Stimulated activated CD4-positive, alpha-beta T cell treated with anti-CD3 and anti-CD28 coated beads, Interleukin-4, amount 100 ng/mL, for 4 hours (primary cell): ENCODE measurements at places on chromosomes 6 and 20.
A peak's percentile ranks its signal among the peaks of the same experiment; 100 is the strongest.

- DNase-seq, result peak; percentile 25
Observed at GRCh38 chr20:49482621-49483017, at the start of gene KCNB1. Gene KCNB1, minus strand, starts transcription at chr20:49482668. Its CDS starts 188 bp downstream, at chr20:49482480.

DNA sequence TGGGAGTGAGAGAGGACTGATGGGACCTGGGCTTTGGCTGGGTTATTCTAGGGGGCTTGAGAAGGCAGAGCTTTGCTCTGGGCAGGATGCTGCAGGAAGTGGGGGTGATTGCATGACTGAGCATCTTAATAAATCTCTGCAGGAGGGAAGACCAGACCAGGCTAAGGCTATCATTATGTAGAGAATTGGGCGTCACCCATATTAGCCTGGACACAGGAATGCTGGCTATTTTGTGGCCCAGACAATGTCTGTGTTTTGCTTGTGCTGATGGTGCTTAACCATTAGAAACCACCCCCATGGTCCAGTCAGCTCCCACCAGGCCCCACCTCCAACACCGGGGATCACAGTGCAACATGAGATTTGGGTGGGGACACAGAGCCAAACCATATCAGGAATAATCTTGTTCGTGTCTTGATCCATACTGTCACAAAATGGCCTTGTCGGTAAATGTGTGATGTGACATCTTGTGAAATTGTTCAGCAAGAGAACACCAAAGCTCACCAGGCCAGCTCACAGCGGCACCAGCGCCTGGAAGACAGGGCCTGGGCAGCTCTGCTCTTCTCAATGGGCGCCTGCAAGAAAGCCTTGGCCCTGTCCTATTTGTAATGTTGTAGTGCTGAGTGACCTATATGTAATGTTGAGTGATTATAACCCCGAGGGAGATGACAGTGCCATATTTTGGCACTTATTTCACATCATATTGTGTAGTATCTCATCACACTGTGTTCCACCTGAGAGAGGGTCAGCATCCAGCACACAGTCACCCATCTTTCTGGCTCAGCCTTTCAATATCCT is 211.8 kb downstream of the QKI start:
- DNase-seq, result no peak

- no peak for DNase-seq
Observed at GRCh38 chr20:24915440-24915839, 33.6 kb upstream of the CST7 start.

DNA sequence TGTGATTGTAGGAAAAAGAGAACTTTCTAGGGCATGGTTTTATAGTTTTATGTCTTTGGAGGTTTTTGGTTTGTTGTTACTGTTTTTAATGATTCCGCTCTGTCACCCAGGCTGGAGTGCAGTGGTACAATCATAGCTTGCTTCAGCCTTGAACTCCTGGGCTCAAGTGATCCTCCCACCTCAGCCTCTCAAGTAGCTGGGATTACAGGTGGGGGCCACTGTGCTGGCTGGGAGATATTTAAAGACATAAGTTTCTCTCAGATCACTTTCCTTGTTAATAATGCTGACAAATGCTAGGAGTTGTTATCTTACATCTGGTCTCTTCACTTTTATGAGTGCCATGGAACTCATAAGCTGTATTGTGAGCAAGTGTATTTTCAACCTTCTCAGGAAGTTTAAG is 116.3 kb downstream of the SCAF8 start:
- DNase-seq, result no peak

- peak; percentile 96 for DNase-seq
Observed at GRCh38 chr6:158868890-158869825, 50.0 kb upstream of the EZR start.

GRCh38 chr6:12869816-12870432 is 153.4 kb downstream of the PHACTR1 start:
- no peak for DNase-seq

DNA sequence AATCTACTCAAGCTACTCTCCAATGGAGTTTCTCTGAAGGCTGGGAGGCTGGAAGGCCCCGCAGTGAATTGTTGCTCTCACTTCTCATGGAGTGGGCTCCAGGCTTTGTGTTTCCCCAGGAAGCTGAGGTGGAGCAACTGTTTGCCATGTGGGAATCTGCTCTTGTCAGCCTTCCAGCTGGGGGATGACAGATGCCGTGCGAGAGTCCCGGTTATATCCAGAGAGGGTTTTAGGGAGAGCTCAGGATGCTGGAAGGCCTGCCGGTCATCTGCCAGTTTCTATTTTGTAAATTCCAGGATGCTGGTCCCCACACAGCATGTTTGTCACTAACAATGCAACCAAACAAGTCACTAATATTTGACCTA is 98.2 kb upstream of the NAA20 start:
- no peak for DNase-seq

DNA sequence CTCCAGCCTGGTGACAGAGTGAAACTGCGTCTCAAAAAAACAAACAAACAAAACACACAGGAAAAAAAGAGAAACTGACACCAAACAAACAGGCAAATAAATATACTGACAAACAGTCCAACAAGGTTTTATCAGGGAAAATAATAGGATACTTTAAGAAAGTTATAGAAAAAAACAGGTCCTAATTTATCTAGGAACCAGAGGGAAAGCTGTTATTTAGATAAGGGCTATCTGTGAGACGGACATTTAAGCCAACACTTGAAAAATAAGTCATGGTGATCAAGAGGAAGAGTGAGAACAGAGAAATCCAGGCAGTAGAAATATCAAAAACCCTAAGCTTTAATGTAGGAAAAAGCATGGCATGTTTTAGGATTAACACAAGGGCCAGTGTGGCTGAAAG is 68.9 kb downstream of the FAM217A start:
- DNase-seq, result no peak

DNA sequence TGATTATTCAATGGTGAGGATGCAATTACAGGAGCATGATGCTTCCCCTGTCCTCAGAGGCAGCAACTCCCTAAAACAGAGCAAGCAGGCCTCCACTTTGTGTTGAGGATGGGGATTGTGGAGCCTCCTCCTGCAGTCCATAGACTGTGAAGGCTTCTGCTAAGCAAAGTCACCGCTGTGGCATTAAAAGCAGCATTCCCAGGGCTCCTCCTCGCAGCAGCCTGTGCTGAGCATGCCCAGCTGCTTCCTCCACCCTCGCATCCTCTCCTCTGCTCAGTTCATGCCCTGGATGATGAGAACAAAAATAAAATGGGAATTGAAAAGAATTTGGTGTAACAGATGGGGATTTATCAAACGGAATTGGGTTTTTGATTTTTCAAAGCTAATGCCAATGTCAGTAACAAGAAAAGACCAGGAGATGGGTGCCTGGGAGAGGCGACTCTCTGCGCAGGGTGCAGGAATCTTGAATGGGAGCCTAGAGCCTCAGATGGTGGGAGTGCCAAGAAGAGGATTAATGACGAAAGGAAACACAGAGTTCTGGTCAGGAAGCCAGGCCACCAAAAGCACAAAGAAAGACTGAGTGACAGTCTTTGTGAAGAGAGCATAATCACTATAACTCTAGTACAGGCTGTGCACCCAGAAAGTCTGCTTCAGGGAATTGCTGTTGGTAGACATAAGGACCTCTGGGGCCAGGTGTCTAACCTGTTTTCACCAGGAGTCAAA is 347.6 kb downstream of the TPBG start:
- no peak for DNase-seq

DNA sequence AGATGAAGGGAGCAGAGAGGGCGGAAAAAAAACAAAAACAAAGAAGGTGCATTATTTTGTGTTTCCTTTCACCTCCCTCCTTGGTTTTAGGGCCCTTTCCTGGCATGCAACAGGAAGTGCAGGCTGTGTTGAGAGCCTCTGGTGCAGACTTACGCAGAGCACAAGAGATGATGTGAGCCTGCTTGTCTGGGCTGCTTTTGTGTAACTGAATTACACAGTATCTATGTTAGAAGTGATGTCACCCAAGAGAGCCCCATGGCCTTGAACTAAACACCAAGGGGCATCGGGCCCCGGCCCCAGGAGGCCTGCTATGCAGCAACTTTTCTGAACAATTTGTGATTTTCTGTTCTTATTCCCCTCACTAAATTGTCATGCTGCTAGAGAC is 25.5 kb downstream of the GNAS start:
- no peak for DNase-seq
